ENCODE measurements at places on chromosomes 5 and 9. TPM values are rescaled to one million over a fixed set of nuclear protein-coding genes. Genes with fewer than 3 reads are reported as not detected.

DNA sequence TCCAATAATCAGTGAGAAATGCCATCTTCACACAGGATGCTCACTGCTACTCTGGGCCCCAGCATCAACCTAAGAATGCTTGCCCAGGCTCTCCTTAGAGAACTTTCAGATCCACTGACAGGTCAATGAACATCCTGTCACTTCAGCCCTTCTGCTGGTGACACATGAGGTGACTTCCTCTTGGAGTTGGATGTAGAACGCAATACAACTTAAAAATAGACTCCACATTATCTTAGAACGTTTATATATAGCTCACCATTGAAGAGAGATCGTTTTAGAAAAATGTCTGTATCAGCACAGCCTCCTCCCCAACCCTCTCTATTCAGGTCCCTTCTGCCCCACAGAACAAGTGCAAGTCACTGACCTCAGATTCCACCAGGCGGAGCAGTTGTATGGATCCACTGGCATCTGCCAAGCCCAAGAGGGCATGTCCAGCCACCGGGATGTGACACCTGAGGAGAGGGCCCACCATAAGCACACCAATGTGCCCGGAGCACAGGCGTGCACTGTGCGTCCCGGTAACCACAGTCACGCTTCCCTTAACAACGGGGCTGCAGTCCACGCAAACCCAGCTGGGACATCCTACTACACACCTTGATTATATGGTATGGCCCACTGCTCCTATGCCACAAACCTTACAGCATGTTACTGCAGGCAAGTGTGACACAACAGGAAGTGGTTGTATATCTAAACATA, 2.9 kb downstream of the DPH7 start:
- H3K4me3 ChIP-seq: no peak overlapping the region
- no peak overlapping the region for H3K27ac ChIP-seq

DNA sequence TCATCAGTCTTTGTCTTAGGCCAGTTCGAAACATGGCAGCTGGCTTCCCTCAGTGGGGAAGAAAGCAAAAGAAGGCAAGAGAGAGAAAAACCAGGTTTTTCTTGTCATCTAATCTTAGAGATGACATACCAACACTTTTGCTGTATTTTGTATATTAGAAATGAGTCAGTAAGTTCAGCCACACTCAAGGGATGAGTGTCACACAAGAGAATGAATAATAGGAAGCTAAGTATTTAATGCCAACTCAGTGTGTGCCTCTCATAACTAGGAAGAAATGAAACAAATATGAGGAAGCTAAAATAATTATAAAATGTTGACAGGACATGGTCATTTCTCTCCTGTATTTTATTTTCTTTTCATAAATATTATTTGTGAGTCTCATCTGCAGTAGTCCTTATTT, 65.3 kb downstream of the CDH12 start:
- H3K4me1 ChIP-seq: no peaks in the 10 kb centered on the region
- no peak overlapping the region for H3K27ac ChIP-seq
- H3K27me3 ChIP-seq: no peaks in the 10 kb centered on the region
- H3K36me3 ChIP-seq: no peaks in the 10 kb centered on the region
- H3K4me3 ChIP-seq: no peak overlapping the region
- no peak for DNase-seq

GRCh38 chr9:96425500-96426169, 7.5 kb upstream of the ZNF367 start:
- H3K4me3 ChIP-seq: no peak overlapping the region
- no peak overlapping the region for H3K27ac ChIP-seq
- H3K27me3 ChIP-seq: no peaks in the 10 kb centered on the region

DNA sequence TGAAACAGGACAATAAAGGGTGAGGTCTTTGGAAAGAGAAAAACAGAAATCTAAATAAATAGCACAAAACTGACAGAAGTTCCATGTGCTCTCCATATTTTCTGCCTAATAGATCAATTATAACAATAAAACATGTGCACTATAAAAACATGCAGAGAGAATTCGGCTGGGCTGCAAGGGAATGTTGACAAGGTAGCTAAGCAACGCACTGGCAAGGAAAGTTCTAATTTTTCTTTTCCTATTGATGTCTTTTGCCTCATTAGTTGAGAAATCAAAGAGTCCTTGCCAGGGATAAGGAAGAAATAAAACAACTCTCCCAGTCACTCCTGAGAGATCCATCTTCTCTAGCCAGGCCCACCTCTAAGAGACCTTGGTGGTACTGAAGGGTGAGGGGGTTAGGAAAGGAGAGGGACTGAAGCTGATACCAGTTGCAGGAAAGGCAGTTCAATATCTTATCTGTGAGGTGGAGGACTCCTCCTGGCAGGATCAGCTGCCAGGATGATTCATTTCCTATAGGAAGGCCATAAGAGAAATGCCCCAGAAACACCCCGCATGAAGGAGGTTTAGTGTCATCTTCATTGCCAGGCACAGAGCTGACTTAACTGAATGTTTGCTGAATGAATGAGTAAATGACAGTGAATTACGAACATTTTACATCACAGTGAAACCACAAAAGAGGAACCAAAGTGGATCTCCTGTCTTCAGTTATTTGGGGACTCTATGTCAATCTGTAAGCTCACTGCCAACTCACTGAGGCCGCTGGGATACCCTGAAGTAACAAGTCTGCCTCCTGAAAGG, 63.7 kb upstream of the IFNK start:
- H3K4me1 ChIP-seq: peaks cover 70% of the 10 kb centered on the region
- no peaks in the 10 kb centered on the region for H3K27me3 ChIP-seq
- no peak overlapping the region for H3K4me3 ChIP-seq
- DNase-seq: no peak
- H3K36me3 ChIP-seq: no peaks in the 10 kb centered on the region

- DNase-seq: no peak
- no peak overlapping the region for H3K4me3 ChIP-seq
- H3K4me1 ChIP-seq: no peaks in the 10 kb centered on the region
- H3K36me3 ChIP-seq: no peaks in the 10 kb centered on the region
Observed at GRCh38 chr5:2427983-2428382, 323.5 kb downstream of the IRX2 start.

IL9 gene
- total RNA-seq: not detected

PCDHA7 gene
- not detected for total RNA-seq

RORB gene
- 0.27 TPM for total RNA-seq

DNA sequence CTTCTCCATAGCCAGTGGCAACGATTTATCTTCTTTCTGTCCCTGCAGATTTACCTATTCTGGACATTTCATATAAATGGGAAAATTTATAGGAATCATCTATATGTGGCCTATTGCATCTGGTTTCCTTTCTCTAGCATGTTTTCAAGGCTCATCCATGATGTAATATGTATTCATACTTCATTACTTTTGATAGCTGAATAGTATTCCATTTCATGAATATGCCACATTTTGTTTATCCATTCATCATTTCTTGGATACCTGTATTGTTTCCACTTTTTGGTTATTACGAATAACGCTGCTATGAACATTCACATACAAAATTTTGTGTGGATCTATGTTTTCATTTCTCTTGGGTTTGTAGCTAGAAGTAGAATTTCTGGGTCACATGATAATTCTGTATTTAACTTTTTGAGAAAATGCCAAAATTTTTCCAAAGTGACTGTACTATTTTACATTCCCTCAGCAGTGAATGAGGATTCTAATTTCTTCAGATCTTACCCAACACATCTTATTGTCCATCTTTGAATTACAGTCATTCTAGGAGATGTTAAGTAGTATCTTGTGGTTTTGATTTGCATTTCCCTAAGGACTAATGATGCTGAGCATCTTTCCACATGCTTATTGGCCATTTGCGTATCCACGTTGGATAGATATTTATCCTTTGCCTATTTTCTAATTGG, 3.6 kb downstream of the IARS1 start:
- no peak overlapping the region for H3K4me3 ChIP-seq
- H3K27me3 ChIP-seq: no peaks in the 10 kb centered on the region
- DNase-seq: no peak
- H3K36me3 ChIP-seq: peaks cover 7% of the 10 kb centered on the region
- peaks cover 7% of the 10 kb centered on the region for H3K4me1 ChIP-seq
- H3K27ac ChIP-seq: no peak overlapping the region

DNA sequence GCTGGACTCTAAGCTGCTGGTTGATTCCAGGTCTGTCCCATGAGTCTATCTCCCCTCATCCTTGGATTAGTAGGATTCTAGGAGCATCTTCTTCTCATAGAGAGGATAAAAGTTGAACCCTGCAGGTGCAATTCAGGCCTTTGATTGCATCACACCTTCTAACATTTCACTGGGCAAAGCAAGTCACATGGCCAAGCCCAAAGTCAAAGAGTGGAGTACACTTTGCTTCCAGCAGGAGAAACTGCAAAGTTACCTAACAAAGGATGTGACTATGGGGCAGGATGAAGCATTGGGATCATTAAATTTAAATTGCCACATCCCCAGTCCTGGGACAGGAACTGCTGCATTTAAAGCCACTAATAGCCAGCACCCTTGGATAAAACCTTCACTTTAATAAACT, 51.0 kb upstream of the EGFLAM start:
- no peak overlapping the region for H3K27ac ChIP-seq
- no peaks in the 10 kb centered on the region for H3K4me1 ChIP-seq
- H3K4me3 ChIP-seq: no peak overlapping the region
- no peak for DNase-seq

- no peaks in the 10 kb centered on the region for H3K27me3 ChIP-seq
- H3K27ac ChIP-seq: no peak overlapping the region
- H3K4me1 ChIP-seq: no peaks in the 10 kb centered on the region
- H3K36me3 ChIP-seq: no peaks in the 10 kb centered on the region
- DNase-seq: no peak
- H3K4me3 ChIP-seq: no peak overlapping the region
Observed at GRCh38 chr9:110599468-110599867, 19.9 kb upstream of the SVEP1 start.

- no peaks in the 10 kb centered on the region for H3K27me3 ChIP-seq
- H3K27ac ChIP-seq: no peak overlapping the region
- DNase-seq: no peak
- H3K4me3 ChIP-seq: no peak overlapping the region
- H3K4me1 ChIP-seq: peaks cover 11% of the 10 kb centered on the region
Observed at GRCh38 chr9:123040801-123041200, 7.3 kb downstream of the GPR21 start.

NINJ1 gene
- 44.5 TPM for total RNA-seq

GRM6 gene
- total RNA-seq: not detected

PPP6C gene
- 15.1 TPM for total RNA-seq

ITGA2 gene
- total RNA-seq: 10.1 TPM
